Naive B cell (primary cell): ENCODE measurements at places on chromosomes 6 and 20.

DNA sequence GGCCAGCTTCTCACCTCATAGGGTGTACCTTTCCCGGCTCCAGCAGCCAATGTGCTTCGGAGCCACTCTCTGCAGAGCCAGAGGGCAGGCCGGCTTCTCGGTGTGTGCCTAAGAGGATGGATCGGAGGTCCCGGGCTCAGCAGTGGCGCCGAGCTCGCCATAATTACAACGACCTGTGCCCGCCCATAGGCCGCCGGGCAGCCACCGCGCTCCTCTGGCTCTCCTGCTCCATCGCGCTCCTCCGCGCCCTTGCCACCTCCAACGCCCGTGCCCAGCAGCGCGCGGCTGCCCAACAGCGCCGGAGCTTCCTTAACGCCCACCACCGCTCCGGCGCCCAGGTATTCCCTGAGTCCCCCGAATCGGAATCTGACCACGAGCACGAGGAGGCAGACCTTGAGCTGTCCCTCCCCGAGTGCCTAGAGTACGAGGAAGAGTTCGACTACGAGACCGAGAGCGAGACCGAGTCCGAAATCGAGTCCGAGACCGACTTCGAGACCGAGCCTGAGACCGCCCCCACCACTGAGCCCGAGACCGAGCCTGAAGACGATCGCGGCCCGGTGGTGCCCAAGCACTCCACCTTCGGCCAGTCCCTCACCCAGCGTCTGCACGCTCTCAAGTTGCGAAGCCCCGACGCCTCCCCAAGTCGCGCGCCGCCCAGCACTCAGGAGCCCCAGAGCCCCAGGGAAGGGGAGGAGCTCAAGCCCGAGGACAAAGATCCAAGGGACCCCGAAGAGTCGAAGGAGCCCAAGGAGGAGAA, 10.5 kb downstream of the GNAS-AS1 start:
- no peak for DNase-seq

- DNase-seq = no peak
Observed at GRCh38 chr6:139248911-139249310, 42.9 kb downstream of the TXLNB start.

DNA sequence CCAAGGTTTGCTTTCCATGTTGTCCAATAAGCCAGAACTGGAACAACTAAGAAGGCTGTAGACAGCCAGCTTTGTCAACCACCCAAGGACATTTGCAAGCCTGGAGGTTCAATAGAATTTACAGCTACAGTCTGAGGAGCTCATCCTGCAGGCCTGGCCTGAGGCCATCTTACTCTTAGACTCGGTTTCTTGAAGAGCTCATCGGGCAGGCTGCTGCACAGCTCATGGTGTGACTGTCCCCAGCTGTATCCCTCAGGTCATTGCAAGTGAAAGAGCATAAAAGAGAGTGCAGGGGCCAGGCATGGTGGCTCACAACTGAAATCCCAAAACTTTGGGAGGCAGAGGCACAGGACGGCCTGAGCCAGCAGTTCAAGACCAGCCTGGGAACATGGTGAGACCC, 96.9 kb upstream of the FOXQ1 start:
- DNase-seq = no peak

DNA sequence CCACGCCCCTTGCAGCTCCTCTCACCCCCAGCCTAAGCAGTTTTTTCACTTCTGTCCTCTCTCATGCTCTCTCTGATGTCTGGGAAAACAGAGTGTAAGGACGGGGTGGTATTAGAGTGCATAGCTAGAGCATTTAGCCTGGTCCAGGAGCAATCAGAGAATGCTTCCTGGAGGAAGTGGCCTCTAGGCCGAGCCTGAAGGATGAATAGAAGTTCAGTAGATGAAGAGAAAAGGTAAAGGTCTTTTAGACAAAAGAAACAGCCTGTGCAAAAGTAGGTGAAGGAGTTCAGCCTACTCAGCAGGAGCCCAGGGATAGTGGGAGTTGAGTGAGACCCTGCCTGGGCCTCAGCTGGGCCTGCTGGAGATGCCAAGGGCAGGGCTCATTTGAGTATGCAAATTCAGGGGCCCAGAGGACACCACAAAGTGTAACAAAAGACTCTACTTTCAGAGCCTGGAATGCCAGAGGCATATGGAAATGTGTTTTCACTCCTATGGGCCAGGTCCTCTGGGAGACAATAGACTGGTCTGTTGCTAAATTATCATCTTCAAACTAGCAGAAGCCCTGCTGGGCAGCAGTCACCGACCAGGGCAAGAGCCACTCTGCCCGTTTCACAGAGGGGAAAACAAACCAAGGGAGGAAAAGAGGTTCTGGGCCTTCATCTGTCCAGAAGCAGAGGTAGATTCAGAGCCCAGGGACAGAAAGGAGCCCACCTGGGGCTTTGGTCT, 19.7 kb upstream of the TM9SF4 start:
- DNase-seq = no peak

- DNase-seq = no peak
Observed at GRCh38 chr6:111599259-111599658, 6.4 kb downstream of the TRAF3IP2 start.

DNA sequence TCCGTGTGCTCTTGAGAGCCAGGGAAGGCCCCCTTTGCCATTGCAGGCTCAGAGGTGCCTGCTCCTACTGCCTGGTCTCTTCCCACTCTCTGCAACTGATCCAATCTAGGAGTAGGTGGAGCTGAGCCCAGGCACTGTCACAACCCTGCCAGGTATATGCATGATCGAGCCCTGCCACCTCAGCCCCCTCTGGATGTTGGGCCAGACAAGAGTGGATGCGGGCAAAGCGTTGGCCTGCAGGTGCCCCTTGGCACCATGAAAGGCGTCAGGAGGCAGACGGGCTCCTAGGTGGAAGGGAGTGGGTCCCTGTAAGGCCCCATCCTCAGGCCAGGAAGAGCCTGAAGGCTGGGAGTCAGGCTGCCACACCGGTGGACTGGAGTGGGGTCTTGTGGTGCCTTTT, 5.9 kb upstream of the OR14J1 start:
- no peak for DNase-seq

- DNase-seq = peak; percentile 10
Observed at GRCh38 chr6:27096834-27097511, 150.5 kb upstream of the PRSS16 start.

DNA sequence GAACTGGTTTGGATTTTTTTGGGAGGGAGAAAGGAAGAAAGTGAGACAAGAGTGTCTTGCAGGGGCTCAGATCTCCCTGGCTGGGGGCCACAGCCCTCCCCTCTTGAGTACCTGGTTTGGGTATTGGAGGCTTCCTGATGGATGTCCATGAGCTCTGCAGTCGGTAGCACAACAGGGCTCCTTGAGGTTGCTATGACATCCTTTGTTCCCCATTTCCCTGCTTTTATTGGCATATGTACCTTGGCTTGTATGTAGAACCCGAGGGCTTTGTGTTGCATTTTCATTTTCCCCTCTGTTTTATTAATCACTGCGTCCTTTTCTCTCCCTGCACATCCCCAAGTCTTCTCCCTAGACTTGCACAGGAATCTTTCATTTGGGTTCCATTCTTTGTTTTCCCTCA, 355.5 kb upstream of the TSHZ2 start:
- no peak for DNase-seq

- no peak for DNase-seq
Observed at GRCh38 chr6:22087960-22088706, 208.7 kb downstream of the PRL start.

DNA sequence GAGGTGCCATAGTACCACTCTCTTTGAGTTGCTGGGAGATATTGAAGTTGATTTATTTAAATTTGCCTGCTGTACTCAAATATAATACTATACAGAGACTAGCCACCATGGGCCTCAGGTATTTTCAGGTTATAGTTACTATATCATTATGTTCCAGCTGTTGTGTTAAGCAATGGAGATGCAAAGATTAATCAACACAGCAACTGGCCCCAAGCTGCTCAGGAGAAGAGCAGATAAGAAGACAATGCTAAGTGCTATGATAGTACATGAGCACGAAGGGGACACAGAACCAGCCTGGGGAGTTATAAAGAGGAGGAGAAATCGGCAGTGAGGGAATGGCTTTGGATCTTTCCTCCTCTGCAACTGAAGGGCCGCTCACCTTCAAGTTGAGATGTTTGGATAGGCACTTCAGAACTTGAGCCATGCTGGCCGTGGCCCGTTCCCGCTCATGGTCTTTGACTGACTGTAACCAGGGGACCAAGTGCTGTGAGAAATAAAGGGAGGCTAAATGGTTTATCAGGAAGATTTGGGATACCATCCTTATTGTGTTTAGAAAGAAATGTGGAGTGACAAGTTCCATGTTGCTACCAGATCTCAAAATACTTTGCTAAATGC, 24.3 kb upstream of the RPN2 start:
- no peak for DNase-seq

- no peak for DNase-seq
Observed at GRCh38 chr20:38197619-38198018, 32.5 kb upstream of the TGM2 start.

DNA sequence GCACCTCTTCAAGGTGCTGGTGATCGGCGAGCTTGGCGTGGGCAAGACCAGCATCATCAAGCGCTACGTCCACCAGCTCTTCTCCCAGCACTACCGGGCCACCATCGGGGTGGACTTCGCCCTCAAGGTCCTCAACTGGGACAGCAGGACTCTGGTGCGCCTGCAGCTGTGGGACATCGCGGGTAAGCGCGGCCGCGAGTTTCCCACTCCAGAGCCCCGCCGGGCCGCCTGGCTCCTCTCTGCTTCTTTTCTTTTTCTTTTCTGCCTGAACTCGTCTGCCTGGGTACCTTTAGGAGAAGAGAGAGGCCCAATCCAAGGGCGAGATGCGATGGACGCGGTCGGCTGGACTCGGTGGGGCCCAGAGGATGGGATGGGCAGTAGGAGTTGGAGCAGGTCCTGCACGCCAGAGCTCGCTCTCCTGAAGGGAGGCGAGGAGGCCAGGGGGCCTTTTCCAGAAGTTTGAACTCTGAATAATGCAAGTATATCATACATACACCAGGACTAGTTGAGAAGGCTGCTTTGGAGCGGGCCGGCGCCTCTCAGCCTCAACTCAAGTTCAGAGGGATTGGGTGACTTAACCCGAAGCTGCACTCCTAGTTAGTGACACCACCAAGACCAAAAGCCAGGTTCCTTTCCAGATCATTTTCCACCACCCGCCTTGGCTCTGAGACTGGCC, 445 bp downstream of the RAB32 start:
- no peak for DNase-seq

DNA sequence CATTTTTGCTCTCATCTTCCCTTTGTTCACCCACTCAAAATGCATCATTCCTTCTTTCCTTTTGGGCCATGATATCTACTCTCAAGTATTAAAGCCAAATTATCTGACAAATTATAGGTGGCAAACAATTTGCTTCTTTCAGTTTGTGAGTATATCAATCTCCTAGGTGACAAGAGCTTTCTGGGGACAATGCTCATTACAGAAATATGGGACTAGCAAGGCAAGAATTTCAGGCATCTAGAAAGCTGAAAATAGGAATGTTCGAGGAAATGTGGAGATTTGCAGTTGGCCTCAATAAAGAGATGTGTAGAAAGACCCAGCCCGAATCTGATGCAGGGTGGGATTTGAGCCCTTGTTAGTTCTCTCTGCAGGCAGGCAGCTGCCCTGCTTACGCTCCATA, 71.8 kb downstream of the ALDH8A1 start:
- DNase-seq = no peak

GRCh38 chr6:136284909-136285308, 4.7 kb downstream of the BCLAF1 start:
- no peak for DNase-seq

DNA sequence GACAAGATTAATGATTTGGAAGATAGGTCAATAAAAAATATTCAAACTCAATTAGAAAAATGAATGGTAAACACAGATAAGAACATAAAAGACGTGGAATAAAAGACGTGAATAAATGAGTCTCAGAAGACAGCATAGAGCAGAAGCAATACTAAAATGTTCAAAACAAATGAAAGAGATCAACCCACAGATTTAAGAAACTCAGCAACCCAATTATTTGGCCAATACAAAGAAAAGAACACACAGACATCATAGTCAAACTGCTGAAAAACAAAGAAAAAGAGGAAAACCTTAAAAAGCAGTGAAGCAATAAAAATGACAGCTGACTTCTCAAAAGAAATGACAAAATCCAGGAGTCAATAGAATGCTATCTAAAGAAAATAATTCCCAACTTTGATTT, 14.9 kb downstream of the TTI1 start:
- DNase-seq = no peak

GRCh38 chr6:167219967-167220512, 62.3 kb upstream of the GPR31 start:
- no peak for DNase-seq

DNA sequence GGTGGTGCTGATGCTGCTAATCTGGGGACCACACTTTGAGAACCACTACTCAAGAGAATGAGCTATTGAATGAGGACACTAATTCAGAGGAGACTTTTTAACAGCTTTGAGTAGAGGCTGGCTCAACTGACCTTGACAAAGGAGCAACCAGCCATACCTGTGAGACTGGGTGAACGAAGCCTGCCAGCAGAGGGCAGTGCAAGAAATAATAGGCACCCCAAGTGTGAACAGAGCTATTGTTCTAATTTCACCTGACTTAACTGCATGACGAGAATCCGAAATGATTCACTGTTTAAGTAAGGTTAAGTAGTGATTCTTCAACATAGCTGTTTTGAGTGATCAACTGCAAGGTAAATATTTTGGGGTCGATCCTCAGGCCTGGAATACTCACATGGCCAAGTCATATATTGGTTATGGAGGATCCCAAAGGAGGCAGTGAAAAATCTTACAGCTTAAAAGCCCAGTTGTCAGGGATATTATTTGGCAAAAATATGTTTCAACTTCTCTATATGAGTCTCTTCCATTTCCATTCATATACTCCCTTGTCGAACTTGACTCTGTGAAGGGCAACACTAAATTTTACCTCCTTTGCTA, 550.5 kb upstream of the MARCKS start:
- DNase-seq = peak; percentile 44

DNA sequence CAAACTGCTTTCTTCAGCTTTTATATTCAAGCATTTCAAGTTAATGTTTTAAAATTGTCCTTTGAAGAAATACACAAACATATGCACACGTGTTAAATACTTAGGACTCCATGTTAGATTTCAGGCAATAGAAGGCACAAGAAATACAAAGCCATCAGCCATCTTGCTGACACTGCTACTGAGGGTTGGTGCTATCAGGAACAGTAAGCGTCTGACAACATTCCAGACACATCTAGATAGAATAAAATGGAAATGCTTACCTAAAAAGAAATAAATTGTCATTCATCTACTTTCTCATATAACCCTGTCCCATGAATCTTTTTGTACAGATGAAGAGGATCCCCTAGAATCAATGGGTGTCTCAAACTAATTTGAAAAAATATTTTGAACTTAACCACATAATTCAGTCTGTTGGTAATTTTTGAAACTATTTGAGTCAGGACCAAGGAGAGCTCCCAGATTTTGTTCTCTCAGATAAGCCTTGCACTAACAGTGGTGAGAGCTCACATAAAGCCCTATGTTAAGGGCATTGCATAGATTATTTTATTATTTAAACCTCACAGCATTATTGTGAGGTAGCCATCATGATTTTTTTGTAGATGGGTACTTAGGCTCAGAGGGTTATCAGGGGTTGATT, 631.1 kb upstream of the POU3F2 start:
- no peak for DNase-seq

DNA sequence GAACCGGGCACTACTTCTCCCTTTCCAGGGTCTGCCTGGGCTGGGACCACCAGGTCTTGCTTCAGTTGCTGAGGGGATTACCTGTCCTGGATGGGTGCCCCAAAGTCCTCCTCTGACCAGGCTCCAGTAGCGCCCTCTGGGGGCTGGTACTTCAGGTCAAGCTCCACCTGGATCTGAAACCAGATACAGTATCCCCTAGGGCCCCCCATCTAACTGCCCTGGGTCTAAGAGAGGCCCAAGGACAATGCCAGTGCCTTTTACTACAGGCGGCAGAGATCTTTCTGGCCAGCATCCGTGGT, 11.2 kb upstream of the SPAG4 start:
- DNase-seq = no peak
